ENCODE measurements at places on chromosomes 16 and 17.

DNA sequence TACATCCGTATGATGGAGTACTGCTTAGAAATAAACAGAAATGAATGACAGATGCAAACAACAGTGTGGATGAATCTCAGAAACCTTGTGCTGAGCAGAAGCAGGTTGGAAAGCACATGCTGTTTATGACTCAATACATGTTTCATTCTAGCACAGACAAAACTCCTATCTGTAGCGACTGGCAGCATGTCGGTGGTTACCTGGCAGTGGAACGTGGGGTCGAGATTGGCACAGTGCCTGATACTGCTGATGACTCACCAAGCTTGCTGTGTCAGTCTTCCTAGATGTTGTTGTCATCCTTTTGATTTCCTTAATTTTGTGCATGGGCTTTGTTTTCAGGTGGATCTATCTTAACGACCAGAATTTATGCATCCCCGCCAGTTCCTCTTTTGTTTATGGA is 62.1 kb downstream of the GAN start:
- DNase-seq, result no peak

- DNase-seq, result no peak
These were observed 21.9 kb upstream of the FAAP100 start for GRCh38 chr17:81573794-81574642.

GRCh38 chr17:72705905-72706395 is 386.5 kb downstream of the SLC39A11 start:
- no peak for DNase-seq

DNA sequence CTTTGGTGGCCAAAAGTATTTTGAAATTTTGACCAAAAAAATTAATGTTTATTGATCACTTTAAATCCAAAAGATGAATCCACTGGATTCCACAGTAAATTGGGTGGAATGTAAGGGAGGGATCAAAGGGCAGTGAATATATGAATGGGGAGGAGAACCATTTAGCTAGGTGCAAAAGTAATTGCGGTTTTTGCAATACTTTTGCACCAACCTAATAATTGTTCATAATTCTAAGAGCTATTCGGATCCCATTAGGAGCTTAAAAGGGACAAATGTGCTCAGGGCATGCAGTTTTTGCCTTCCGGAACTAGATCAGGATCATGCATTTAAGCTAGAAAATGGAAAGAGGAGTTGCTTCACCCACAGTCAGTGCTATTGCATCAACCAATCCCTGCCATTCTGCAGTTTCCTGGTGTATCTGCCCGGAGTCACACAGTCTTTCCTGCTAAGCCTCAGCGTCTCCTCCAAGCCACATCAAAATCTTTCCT is at the start of gene LPO:
Gene LPO, plus strand, starts transcription at position 438 of the 488 bp plus-strand sequence. CDS start 4,396 bp downstream, outside the sequence.
- DNase-seq, result no peak

DNA sequence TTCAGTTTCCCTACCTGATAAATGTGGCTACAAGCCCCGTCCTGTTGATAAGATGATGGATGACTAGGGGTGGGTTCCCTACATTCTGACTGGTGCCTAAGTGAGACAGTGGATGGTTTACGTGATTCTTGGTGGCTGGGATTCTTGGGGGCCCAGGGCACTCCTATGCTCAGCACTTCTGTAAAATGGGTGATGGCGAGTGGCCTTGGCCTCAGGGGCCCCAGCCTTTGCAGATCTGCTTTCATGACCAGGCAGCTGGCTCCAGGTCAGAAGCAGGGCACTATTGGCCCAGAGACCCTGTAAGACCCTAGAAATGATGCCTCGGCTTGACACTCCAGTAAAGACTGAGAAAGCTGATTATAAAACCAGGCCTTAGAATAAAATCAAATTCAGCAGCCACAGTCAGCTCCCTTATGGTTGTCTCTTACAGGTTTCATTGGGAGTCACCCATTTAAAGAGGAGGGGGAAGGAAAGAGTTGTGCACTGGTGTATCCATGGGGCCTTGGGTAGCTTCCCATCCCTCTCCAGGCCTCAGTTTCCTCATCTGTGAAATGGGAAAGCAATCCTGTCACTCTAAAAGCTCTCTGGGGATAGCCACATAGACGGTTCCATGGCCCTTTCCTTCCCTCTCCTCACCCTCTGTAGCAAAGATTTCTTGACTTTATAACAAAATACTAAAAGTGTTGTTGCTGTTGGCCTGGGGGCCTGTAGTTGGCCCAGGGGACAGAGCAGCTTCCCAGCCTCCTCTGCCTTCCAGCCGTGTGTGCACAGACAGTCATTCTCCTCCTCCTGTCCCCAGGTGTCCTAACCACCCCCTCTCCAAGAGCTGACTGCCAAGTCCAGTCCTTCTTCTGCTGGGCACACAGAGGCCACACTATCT is 1.2 kb downstream of the SNX20 start:
- DNase-seq, result no peak
